ENCODE measurements at places on chromosomes 12 and 14.

DNA sequence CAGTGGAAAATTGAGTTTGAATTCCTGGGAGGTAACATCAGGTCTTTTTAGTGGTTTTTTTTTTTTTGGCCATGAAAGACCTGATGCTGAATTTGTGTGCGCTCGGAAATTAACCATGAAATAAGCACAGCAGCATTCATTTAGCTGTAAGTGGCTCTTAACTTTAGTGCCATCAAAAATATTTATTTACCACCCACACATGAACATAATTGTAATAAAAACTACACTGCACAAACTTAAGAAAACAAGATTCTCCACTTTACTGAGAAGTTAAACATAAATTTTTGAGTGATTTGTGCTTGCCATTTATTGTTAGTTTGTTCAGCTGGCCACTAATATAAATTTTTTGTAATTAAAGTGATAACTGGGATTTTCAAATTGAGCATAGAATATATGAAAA is 2.4 kb downstream of the SLC41A2 start:
- no peaks in the 10 kb centered on the region for H3K27me3 ChIP-seq
- ATAC-seq, result no peak
- no peak overlapping the region for H3K4me3 ChIP-seq
- H3K36me3 ChIP-seq, result no peaks in the 10 kb centered on the region
- H3K4me1 ChIP-seq, result peaks cover 27% of the 10 kb centered on the region
- H3K27ac ChIP-seq, result no peak overlapping the region

- no peak overlapping the region for H3K4me3 ChIP-seq
- no peak for ATAC-seq
- no peak overlapping the region for H3K27ac ChIP-seq
- no peaks in the 10 kb centered on the region for H3K4me1 ChIP-seq
- no peaks in the 10 kb centered on the region for H3K27me3 ChIP-seq
These were observed 233.4 kb downstream of the TMEM132D start for GRCh38 chr12:129670256-129670920.

GRCh38 chr14:59305836-59306555 is 117.5 kb downstream of the DAAM1 start:
- peaks cover 50% of the 10 kb centered on the region for H3K4me1 ChIP-seq
- peaks cover 6% of the 10 kb centered on the region for H3K36me3 ChIP-seq
- H3K27me3 ChIP-seq, result no peaks in the 10 kb centered on the region
- no peak for ATAC-seq

- H3K36me3 ChIP-seq, result peaks cover 47% of the 10 kb centered on the region
- no peak for ATAC-seq
- peaks cover 35% of the 10 kb centered on the region for H3K4me1 ChIP-seq
- no peak overlapping the region for H3K27ac ChIP-seq
- H3K4me3 ChIP-seq, result no peak overlapping the region
These were observed 51.0 kb upstream of the SRSF5 start for GRCh38 chr14:69715725-69716477.

DNA sequence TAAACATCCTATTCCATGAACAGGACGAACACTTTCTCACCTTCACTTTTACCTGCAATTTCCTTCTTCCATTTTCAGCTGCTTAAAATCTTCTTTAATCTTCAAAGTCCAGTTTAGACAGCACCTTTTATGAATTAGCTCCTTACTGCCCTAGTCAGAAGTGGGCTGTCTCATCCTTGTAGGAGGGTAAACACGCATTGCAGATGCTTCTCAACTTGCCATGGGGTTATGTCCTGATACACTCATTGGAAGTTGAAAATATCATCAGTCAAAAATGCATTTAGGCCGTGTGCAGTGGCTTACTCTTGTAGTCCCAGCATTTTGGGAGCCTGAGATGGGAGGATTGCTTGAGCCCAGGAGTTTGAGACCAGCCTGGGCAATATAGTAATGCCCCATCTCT is 35.2 kb downstream of the HMGA2 start:
- no peak for ATAC-seq
- H3K4me3 ChIP-seq, result no peak overlapping the region
- peaks cover 11% of the 10 kb centered on the region for H3K27me3 ChIP-seq
- H3K27ac ChIP-seq, result no peak overlapping the region
- H3K36me3 ChIP-seq, result no peaks in the 10 kb centered on the region

DNA sequence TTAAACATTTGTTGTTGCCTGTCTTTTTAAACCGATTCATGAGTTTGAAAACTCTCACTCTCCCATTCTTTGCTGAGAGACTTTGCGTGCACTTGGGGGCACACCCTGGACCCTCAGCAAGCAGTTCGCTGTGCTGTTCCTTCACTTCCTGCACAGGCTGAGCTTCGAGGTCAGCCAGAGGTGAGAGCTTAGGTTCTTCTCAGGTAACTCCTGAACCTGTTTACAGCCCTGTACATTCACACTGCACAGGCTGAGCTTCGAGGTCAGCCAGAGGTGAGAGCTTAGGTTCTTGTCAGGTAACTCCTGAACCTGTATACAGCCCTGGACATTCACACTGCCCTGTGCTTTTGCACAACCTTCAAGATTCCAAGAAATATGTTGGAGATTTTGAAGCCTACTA is 9.8 kb upstream of the CLECL1 start:
- H3K27me3 ChIP-seq, result no peaks in the 10 kb centered on the region
- peak overlapping the region; percentile 89 for H3K27ac ChIP-seq
- H3K4me3 ChIP-seq, result peak overlapping the region; percentile 71
- H3K4me1 ChIP-seq, result peaks cover 65% of the 10 kb centered on the region

GRCh38 chr12:25186038-25186787 is 8.7 kb downstream of the DNAI7 start:
- H3K27ac ChIP-seq, result peak overlapping the region; percentile 73
- ATAC-seq, result peak; percentile 79
- no peaks in the 10 kb centered on the region for H3K27me3 ChIP-seq
- no peaks in the 10 kb centered on the region for H3K36me3 ChIP-seq

DNA sequence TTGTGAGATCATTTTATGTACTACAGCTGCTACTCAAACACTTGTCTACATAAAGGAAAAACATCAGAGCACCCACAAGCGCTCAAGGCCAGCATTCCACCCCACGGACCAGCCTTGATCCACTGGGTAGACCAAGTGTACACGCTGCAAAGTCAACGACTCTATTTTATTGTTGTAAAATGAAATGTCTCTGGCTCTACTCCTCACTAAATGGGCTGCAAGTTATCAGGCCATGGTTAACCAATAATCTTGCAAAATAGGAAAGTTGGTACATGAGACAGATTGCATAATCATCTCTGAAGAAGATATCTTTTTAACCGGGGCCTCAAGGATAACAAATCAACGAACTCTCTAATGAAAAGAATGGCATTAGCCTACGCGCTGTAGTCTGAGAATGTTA is 69.9 kb upstream of the FOXN3 start:
- no peak for ATAC-seq
- H3K4me3 ChIP-seq, result no peak overlapping the region
- peaks cover 17% of the 10 kb centered on the region for H3K36me3 ChIP-seq
- H3K27ac ChIP-seq, result no peak overlapping the region
- no peaks in the 10 kb centered on the region for H3K4me1 ChIP-seq

DNA sequence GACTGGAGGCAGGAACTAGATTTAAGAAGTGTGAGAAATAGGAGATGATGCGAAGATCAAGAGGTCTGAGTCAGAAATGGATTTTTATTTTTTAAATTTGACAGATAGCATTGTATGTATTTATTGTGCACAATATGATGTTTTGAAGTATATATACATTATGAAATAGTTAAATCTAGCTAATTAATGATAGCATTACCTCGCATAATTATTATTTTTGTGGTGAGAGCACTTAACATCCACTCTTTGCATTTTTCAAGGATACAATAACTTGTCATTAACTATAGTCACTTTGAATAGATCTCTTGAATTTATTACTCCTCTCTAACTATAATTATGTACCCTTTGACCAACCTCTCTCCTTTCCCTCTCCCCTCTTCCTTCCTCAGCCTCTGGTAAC is 3.7 kb downstream of the SMOC1 start:
- peaks cover 65% of the 10 kb centered on the region for H3K27me3 ChIP-seq
- no peak for ATAC-seq
- H3K36me3 ChIP-seq, result no peaks in the 10 kb centered on the region
- no peaks in the 10 kb centered on the region for H3K4me1 ChIP-seq
- H3K27ac ChIP-seq, result no peak overlapping the region

- no peaks in the 10 kb centered on the region for H3K36me3 ChIP-seq
- no peaks in the 10 kb centered on the region for H3K4me1 ChIP-seq
- H3K27me3 ChIP-seq, result no peaks in the 10 kb centered on the region
- no peak overlapping the region for H3K4me3 ChIP-seq
These were observed 1390.7 kb downstream of the FSCB start for GRCh38 chr14:43116341-43116740.

DNA sequence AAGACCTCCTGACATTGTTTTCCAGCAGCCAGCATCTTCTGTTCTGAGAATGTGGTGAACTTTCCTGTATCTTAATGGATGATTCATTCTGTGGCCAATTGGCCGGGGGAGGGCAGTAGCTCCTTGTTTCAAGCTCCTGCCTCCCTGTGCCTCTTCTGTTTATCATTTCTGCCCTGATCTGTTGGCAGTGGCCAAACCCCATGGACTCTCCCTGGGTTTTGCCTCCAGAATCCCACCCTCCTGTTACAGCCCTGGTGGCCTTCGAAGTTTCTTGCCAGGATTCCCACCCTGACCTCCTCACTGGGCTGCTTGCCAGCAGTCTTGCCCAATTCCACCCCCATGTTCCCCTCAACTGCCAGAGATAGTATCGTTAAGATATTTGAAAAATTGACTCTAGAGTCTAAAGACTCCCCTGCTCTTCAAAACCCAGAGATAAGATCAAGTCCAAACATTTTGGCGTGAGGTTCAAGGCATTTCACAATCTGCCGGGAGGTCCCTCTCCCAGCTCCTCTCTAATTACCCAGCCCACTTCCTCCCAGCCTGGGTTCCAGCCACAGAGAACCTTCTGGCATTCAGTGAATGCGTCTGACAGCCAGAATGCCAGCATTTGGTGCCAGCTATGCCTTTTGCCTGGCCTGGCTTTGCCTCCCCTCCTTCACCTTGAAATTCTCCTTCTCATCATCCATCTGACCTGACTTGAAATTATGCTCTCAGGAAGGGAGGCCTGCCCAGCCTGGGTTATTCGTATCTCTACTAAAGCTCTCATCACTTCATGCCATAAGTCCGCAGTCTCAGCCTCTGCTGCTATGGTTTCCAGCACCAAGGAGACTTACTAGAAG is 37.7 kb upstream of the TXNRD1 start:
- peaks cover 17% of the 10 kb centered on the region for H3K27me3 ChIP-seq
- no peak for ATAC-seq
- H3K4me3 ChIP-seq, result no peak overlapping the region
- no peaks in the 10 kb centered on the region for H3K4me1 ChIP-seq
- H3K27ac ChIP-seq, result no peak overlapping the region

GRCh38 chr14:76931631-76932402 is 96.7 kb downstream of the IRF2BPL start:
- peaks cover 19% of the 10 kb centered on the region for H3K4me1 ChIP-seq
- no peak overlapping the region for H3K27ac ChIP-seq
- no peaks in the 10 kb centered on the region for H3K36me3 ChIP-seq
- no peaks in the 10 kb centered on the region for H3K27me3 ChIP-seq
- ATAC-seq, result no peak

GRCh38 chr14:83347874-83348273 is 1814.2 kb upstream of the SEL1L start:
- no peaks in the 10 kb centered on the region for H3K36me3 ChIP-seq
- H3K4me3 ChIP-seq, result no peak overlapping the region
- no peak overlapping the region for H3K27ac ChIP-seq
- no peaks in the 10 kb centered on the region for H3K27me3 ChIP-seq

GRCh38 chr12:53738406-53739213 is 11.4 kb upstream of the CALCOCO1 start:
- H3K27me3 ChIP-seq, result peaks cover 79% of the 10 kb centered on the region
- H3K4me3 ChIP-seq, result peak overlapping the region; percentile 42
- peak overlapping the region; percentile 34 for H3K27ac ChIP-seq
- H3K4me1 ChIP-seq, result peaks cover 26% of the 10 kb centered on the region
